ENCODE measurements at places on chromosomes 6 and 20. TPM values are rescaled to one million over a fixed set of nuclear protein-coding genes. Genes with fewer than 3 reads are reported as not detected.

Gene GATA5
- not detected for total RNA-seq

Gene SCRT2
- total RNA-seq: not detected

Gene LPA
- total RNA-seq: not detected

Gene DEK
- total RNA-seq: 255 TPM

DNA sequence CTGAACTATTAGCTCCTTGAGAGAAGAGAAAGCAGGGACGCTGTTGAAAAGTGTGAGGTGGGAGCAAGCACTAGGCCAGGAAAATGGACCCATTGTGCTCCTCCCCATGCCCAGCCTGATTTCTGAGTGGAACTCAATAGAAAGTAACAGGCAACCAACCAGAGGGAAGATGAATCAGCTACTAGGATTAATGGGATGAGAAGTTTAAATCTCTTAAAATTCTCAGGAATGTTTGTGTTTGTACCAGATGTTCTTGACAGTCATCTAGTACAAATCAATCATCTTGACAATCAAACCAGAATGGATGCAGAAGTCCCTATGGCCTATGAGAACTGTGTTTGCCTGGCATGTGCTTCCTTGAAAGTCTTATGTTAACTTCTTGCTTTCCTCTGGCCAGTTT is 48.9 kb downstream of the HDDC2 start:
- no peak for DNase-seq

DNA sequence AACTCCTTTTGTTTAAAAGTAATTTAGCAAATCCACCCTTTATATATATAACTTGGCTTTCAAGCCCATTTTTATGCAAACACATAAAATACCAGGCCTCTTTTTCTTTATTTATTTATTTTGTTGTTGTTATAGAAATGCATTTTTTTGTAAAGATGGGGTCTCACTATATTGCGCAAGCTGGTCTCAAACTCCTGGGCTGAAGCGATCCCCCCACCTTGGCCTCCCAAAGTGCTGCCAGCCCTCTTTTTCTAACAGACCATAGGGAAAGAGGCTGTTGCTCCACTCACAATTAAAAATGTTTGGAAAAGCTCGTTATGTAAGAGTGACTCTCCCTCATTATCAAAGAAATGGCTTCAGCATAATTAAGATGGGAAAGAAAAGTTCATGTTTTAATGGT is 440.9 kb downstream of the HACE1 start:
- no peak for DNase-seq

- DNase-seq: no peak
Measured at GRCh38 chr20:15716256-15716655, 857.0 kb downstream of the KIF16B start.

- DNase-seq: no peak
Measured at GRCh38 chr6:108565893-108566292, 5.2 kb downstream of the FOXO3 start.

DNA sequence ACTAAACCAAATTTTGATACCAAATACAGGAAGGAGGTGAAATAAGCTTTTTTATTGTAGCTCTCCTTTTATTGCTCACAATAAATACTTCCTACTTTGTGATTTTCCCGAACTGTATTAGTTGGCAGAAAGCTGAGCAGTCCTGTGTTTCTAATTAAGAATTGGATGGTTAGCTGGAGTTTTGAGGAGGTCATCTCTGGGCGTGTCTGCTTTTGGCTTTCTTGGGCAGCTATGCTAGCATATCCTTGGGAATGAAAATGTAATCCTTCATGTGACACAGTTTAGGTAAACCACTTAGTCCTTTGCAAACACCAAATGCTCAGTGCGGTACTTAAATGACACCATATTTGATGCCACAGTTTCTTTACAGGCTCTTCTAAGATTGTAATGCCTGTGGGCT is 67.5 kb downstream of the MTHFD1L start:
- DNase-seq: no peak

Measured in activated CD8-positive, alpha-beta T cell treated with anti-CD3 and anti-CD28 coated beads, Interleukin-2, amount 10 ng/mL, durations not matched to agents 7 days and 5 days (primary cell).